ENCODE measurements at places on chromosomes 1 and 21.
A peak's percentile ranks its signal among the peaks of the same experiment; 100 is the strongest.

DNA sequence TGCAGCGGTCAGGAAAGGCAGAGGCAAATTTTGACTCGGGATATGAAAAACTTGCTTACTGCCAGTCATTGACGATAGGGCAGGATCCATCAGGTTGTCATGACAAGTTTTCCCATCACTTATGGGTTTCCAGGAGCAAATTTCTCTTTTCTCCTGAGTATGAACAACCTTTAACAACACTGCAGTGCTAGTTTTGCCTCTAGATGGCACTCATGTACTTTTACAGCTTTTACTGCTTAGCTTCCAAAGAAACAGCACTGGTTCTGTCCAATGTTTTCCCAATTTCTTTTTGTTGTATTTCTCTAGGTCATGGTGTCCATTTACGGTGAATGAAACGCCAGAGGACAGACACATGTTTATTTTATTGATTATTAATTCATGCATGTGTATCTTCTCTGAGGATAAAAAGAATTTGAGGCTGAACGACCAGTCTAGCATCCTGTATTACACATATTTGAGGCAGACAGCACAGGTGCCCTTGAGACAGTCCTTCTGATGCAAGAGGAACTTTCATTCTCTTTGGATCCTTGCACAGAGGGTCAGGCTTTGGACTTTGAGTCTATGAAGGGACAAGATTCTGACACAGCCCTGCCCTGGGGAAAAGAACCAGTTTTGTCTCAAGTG, 112.3 kb upstream of the TRABD2B start:
- DNase-seq, result no peak

DNA sequence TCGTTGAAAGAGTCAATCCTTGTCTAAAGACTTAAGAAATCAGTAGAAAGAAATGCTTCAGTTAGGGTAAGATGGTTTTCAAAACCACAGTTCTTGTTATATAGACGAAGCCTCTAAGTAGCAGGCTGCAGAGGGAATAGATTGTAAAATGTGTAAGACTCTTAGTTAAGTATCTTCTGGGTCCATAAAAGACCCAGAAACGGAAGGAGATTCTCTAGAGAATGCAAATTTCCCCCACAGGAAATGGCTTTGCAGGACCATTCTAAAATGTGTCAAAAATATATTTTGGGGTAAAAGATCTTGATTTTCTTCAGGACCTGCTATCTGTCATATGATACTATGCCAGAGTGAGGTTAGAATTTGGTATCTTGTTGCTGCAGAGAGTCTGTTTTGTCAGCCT, 13.4 kb downstream of the OR2T1 start:
- DNase-seq, result no peak

DNA sequence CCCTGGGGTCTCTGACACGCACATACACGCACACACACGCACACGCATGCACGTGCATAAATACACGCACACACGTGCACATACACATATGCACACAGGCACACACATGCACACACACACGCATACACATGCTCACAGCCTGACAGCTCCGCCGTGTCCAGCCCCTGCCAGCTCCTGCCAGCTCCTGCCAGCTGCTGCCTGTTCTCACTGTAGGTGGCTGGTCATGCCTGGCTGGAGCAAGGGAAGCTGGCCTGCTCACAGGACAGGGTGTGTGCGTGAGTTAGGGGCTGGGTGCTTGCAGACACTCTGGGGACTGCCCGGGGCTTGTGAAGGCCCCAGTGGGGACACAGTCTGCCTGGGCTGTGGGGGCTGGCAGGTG, 4.9 kb downstream of the PLCH2 start:
- no peak for DNase-seq

GRCh38 chr1:24416666-24417391, 1.2 kb downstream of the NIPAL3 start:
- DNase-seq, result no peak

- no peak for DNase-seq
Measured at GRCh38 chr1:246801241-246802020, 77.2 kb downstream of the SCCPDH start.

- DNase-seq, result no peak
Measured at GRCh38 chr1:24189528-24189927, 2.4 kb upstream of the IFNLR1 start.

DNA sequence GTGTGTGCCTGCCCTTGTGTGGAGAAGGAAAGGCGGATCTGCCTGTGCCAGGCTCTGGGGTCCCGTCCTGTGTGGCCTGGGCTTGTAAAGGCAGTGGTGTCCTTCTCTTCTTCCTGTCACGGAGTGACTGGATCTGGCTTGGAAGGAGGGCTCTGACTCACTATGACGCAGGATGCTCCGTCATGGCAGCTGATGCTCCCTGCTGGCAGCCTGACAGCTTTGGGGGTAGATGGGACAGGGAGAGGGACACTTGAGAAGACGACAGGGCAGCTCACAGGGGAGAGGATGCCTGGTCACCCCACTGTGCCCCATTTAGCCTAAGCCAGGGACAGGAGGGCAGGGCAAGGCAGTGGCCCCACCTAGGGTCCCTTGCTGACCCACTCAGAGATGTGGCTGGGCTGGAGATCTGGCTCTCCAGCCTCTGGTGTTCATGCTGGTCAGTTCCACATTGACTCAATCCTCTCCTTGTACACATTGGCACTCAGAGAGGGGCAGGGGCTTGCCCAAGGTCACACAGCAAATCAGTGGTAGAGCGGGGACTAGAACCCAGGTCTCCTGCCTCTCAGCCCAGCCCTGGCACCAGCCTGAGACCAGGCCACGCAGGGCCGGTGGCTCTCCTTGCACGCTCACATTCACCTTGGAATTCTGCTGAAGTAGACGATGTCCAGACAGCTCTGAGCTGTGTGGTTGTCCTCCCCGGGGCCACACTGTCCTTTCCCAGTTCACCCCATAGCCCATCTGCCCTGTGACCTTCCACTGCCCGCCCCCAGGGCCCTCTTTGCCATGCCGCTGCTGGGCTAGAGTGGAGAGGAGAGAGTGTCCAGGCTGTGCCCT, 2.8 kb upstream of the FAM131C start:
- no peak for DNase-seq

- DNase-seq, result no peak
Measured at GRCh38 chr1:246254854-246255253, 252.2 kb downstream of the SMYD3 start.

- DNase-seq, result no peak
Measured at GRCh38 chr1:100277866-100278265, 11.8 kb downstream of the RTCA start.

DNA sequence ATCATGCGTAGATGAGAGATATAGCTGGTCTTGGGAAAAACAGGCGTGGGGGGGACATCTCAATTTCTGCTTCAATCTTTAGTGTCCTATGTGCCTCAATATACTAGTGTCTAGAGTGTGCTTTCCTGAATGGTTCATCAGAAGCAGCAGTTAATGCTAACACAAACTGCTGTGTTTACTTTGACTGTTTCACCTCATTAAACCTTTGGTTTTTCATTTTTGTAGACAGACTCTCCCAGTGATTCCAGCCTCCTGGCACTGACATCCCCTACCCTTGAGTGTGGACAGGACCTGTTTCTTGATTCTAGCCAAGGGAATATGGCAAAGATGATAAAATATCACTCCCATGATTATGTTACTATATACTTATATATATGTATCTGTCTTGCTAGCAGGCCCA, 37.6 kb downstream of the ZYG11A start:
- no peak for DNase-seq

GRCh38 chr1:239718997-239719628, 332.7 kb downstream of the CHRM3 start:
- DNase-seq, result no peak

DNA sequence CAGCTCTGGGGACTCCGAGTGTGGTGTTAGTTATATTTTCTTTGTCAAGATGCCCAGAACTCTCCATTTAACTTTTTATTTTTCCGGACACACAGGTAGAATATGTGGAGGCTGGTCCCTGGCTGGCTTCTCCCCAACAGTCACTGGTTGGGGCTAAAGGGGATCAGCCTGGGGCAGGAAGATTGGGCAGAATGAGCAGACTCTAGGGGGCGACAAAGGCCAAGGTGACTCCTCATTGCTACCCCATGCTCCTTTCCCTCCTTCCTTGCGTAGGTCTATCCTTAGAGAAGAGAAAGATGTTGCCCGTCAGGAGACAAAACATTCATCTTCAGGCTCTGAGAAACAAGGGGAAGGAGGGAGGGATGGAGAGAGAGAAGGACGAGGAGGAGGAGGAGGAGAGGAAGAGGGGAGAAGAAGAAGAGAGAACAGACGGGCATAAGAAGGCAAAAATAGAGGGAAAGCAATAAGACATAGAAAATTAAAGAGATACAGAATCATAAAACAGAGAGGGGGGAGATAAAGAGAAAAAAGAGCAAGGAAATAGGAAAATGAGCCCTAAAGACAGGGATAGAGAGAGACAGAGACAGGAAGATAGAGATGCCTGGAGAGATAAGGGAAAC, 89.9 kb downstream of the FOXD2 start:
- no peak for DNase-seq

GRCh38 chr1:40078512-40079333, 18.3 kb downstream of the PPT1 start:
- peak; percentile 10 for DNase-seq
